IMR-90 (cell line): ENCODE measurements at places on chromosomes 3 and 15.

GRCh38 chr3:88180398-88180999 is 30.7 kb downstream of the C3orf38 start:
- peak; percentile 58 for DNase-seq

GRCh38 chr3:11381563-11381962 is 109.4 kb downstream of the ATG7 start:
- peak; percentile 68 for DNase-seq

GRCh38 chr3:135127946-135128470 is 332.9 kb downstream of the EPHB1 start:
- DNase-seq = no peak

DNA sequence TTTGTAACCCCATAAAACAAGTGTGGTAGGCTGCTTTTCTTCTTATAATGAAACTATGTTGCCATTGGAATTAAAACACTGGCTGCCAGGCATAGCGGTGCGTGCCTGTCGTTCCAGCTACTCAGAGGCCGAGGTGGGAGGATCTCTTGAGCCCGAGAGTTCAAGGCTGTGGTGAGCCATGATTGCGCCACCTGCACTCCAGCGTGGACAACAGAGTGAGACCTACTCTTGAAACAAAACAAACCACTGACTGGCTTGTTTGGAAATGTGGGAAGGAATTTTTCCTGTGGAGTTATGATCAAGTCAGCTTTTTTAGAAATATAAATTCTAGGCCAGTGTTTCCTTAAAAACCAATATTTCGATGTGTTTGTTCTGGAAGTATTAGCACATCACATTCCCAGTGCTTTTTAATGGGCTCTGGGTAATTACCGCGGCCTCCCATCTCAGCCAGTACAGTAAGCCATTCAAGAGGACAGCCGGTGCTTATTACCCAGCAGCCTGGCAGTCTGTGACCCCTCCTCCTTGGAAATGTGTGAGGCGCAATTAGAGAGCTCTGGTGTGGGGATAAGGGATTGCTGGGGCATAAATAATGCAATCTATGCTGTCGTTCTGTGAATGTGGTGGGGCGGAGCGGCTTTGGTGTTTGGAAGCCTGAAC is 58.3 kb upstream of the TRAK1 start:
- peak; percentile 98 for DNase-seq

DNA sequence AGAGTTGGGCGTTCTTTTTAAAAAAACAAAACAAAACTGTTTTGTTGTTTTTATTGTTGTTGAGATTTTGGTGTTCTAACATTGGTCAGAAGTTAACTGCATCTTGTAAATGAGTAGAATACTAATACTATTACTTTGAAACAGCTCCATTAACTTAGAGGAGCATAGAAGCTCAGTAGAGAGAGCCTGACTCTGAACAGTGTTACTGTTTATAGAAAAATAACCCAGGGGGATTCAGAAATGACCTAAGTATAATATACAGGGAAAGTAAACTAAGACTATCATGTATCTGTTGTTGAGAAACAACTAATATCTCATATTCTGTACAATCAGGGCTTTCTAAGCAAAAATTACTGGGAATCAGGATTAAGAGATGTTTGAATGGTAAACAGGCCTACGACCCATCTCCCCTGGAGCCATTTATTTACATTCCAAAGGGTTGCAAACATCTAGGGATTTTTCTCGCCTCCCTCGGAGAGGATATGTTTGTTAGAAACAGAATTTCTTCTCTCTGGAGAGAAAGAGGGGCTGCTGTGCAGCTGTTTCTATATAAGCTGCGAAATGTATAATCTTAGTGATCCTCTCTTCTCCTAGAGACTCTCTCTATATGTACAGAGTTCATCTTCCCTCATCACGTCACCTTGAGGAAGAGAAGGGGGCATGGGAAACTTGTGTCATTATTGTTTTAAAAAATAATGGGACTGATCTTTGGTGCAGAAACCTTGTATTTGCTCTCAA is 827.5 kb upstream of the DPPA4 start:
- peak; percentile 25 for DNase-seq

- peak; percentile 36 for DNase-seq
Measured at GRCh38 chr3:156619376-156619775, 55.0 kb upstream of the TIPARP start.

DNA sequence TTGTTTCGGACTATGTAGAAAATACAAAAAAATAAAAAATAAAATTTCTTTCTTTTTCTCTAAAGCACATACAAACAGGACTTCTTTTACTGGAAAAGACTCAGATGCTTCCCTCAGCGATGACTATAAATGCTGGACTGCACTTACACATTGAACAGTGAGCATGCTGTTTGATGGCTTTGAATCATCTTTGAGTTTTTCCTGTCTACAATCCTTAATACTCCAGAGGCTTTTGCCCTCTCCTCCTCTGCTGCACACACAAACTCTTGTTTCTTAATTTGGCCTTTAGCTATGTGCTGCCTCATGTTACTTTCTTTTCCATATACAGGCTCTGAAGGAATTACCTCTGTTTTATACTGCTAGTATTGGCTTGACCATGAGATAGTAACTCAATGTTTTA is 575.1 kb downstream of the EPHA3 start:
- DNase-seq = no peak

DNA sequence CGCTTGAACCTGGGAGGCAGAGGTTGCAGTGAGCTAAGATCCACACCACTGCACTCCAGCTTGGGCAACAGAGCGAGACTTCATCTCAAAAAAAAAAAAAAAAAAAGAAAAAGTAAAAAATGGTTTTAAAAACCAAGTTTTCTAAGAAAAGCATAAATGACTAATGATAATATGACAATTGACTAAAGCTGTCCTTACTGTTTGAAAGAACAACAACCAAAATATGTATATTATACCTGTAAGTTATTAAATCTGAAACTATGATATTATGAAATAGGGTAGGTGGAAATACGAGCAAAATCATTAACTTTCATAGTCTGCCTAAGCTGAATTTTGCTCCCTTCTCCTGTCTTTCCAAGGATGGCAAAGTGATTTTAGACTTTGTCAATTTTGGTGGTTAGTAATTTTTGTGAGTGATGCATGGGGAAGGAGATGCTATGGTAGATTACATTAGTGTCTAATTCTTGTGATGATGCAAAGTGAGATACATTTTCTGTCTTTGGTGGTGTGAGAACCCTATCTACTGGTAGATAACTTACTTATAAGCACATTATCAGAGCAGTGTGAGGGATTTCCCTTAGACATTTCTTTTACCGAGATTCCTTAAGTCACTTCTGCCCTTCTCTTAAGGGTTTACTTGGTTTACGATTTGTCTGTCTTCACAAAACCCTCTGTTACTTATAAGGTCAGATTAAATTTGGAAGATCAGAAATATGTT is 10.6 kb upstream of the CHD2 start:
- no peak for DNase-seq

- DNase-seq = peak; percentile 49
Measured at GRCh38 chr3:130759692-130760338, 13.2 kb upstream of the PIK3R4 start.

DNA sequence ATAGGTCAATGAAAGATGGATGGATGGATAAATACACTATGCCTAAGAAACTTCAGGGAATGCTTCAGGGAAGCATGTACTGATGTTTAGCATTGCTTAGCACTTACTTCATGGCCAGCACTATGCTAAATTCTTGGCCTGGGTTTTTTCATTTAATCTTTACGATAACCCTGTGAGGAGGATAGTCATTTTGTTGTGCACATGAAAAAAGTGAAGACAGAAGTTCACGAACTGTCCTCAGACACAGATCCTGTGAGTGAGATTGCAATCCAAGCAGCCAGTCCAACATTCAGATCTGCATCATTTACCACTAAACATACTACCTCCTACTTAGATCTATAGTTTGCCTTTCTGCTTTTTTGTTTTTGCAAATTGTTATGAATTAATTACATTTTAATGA is 510.8 kb upstream of the AGTR1 start:
- DNase-seq = no peak

DNA sequence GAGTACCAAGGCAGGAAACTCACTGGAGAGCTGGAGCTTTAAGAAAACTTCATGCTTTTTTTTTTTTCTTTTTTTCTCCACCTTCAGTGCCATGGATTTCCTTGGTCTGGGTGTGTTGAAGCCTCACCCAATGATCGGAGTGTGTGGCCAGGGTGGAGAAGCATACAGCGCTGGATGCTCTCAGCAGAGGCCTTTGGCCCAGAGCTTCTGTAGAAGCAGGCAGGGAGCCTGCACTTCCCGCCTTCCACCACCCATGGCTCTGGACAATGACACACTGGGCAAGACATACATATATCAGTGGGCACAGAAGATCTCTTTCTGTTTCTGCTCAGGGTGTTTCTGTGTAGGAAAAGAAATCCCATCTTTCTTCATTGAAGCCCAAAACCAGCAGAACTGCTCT is 55.8 kb upstream of the ACAD9 start:
- no peak for DNase-seq

DNA sequence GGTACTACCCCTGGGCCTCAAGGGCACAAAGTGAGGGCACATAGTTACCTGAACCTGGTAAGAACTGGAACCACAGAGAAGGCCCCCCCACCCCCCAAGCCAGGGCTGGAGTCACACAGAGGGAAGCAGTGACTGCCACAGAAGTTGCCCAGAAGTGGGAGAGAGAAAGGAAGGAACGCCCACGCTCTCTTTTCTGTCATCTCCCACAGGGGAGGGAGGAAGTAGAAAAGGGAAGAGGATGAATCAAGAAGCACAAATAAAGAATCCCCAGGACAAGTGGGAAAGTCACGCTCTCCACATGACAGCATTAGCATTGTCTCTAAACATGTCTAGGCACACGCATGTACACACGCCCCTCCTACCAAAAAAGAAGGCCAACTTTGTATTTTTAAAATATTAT is 114.7 kb upstream of the FRMD4B start:
- DNase-seq = no peak

DNA sequence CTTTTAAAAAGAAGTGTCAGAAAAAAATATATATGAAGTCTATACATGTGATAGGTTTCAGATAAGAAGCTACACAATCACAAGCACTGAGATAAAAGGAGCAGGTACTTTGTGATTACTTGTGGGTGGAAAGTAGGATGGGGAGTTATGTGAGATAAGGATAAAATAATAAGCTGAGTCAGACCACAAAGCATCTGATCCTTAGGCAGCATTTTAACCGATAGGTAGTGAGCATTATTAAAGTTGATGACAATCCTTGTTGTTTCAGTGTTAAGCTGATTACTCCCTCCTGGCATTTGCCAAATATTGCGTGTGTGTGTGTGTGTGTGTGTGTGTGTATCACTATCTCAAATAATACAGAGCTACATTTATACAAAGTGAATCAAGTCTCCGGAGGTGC is 483.1 kb downstream of the NAALADL2 start:
- peak; percentile 15 for DNase-seq

- peak; percentile 22 for DNase-seq
Measured at GRCh38 chr3:72411126-72411525, 437.1 kb downstream of the SHQ1 start.

GRCh38 chr15:35665896-35666536 is 120.1 kb upstream of the DPH6 start:
- no peak for DNase-seq

DNA sequence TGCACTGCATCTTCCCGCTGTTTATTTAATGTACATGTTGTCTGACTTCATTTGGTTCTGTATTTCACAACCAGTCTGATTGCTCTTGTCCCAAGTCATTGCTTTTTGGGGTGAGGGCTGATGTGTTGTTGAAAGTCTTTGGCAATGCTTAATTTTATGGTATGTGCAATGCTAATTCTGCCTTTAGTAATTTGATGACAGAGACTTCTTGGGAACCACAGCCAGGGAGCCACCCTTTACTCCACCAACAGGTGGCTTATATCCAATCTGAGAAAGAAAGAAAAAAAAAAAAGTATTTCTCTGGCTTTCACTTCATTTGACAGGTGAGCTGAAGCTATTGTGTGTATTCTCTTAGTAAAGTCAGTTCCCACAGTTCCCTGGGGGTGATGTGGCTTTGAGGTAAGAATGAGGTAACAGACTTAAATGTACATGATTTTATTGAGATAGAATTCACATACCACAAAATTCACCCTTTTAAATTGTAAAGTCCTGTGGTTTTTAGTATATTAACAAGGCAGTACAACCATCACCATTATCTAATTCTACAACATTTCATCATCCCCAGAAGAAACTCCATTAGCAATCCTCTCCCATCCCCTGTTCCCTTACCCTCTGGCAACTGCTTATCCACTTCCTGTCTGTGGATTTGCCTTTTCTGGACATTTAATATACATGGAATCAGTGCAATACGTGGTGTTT is 97.3 kb downstream of the SLCO3A1 start:
- DNase-seq = peak; percentile 49

DNA sequence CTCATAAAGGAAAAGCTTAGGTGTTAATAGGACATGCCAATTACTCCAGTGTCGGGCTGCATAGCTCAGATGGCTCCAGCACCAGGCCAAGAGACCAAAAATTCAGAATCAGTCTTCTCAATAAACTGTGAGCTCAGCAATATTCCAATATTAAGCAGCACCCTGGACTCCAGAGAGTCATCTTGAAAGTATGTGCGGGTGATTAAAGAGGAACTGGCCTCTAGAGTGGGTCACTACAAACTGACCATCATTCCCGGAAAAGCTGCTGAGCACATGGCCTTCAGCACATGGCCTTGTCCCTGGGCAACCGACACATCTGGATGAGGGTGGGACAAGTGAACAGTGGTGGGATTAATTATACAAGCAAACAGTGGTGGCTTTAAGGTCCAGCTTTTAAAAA is 59.0 kb downstream of the MAGI1 start:
- peak; percentile 75 for DNase-seq
